ENCODE measurements at places on chromosomes 6 and 20. TPM values are rescaled to one million over a fixed set of nuclear protein-coding genes. Genes with fewer than 3 reads are reported as not detected.

DNA sequence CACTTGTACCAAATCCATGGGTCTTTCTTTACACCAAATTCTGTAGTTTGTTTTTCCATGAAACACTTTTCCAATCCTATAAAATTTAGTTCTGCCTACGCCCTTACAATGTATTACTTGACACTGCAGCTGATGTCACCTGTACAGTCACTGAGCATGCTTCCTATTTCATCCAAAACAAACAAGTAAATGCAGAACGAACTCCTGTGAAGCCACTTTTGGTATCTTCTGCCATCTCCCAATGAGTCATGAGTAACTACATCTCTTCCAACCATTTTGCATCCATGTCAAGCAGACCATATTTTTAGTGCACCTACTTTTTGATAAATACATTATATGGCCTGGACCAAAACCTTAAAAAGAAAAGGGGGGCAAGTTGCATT is 42.4 kb downstream of the HDDC2 start:
- H3K27me3 ChIP-seq = no peaks in the 10 kb centered on the region
- H3K27ac ChIP-seq = no peak overlapping the region
- peaks cover 5% of the 10 kb centered on the region for H3K4me1 ChIP-seq
- DNase-seq = no peak
- H3K4me3 ChIP-seq = no peak overlapping the region

Gene SH3BGRL2
- 5.1 TPM for total RNA-seq

DNA sequence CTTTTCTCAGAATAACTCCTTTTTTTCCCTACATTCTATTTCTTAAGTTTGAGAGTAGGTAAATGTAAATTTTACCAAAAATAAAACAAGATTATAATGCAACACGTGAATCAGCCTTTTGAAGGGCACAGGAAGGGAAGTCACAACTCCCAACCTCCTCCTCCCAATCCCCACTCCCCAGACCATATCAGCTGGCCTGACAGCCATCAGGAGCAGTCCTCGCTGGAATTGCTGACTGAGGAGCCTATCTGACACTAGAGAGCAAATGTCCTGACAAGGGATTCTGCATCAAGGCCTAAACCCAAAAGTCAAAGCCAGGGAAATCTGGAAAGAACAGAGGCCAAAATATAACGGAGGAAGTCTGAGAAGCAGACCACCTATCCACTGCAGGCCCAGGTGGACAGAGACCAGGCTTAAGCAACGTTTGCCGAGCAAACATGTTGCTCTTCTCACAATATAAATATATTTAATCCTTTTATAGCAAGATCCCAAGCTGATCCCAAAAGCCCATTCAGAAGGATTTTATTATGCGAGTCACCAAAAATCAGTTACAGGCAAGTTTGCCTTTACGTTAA is 2.5 kb downstream of the RRAGD start:
- peak; percentile 22 for DNase-seq
- H3K36me3 ChIP-seq = no peaks in the 10 kb centered on the region
- H3K27ac ChIP-seq = peak overlapping the region; percentile 89
- no peaks in the 10 kb centered on the region for H3K27me3 ChIP-seq
- H3K4me3 ChIP-seq = no peak overlapping the region
- H3K4me1 ChIP-seq = peaks cover 57% of the 10 kb centered on the region

GRCh38 chr6:166750108-166750793 is 123.2 kb upstream of the RPS6KA2 start:
- no peak overlapping the region for H3K4me3 ChIP-seq
- H3K27ac ChIP-seq = no peak overlapping the region
- H3K36me3 ChIP-seq = no peaks in the 10 kb centered on the region
- DNase-seq = no peak

DNA sequence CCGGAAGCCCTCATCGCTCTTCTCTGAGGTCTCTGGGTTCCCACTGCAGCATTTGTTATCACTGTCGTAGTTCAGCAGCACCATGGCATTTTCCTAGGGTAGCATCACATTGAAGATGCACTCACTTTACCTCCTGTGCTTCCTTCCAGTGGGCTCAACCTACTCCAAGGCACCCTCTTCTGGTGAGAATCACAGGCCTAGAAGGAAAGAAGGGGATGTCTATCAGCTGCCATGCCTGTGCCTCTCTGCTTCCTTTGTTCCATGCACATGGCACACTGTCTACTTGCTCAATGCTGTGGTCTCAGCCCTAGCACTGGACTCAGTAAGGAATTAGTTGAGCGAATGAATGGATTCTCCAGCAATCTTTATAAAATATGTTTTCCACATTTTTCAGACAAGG is 22.6 kb downstream of the CST4 start:
- H3K4me1 ChIP-seq = no peaks in the 10 kb centered on the region
- no peaks in the 10 kb centered on the region for H3K36me3 ChIP-seq
- H3K27ac ChIP-seq = no peak overlapping the region
- DNase-seq = no peak
- peaks cover 4% of the 10 kb centered on the region for H3K27me3 ChIP-seq

DNA sequence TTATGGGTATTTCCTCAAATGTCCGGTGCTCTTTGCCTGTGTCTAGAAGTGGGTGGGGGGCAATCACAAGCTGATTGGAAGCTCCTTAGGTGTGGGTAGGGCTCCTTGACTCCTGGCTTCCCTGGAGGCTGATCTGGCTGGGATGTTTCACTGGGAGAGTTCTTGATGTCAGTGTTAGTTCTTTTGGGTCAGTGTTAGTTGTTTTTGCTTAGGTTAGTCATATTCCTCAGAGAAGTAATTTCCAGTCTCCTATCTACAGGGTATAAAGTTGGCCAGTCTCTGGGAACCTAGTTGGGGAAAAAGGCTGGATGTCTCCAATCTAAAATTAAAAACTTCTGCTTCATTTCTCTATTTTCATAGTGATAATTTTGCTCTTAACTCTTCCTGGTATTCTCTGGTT is 23.6 kb downstream of the CDC5L start:
- no peak overlapping the region for H3K27ac ChIP-seq
- H3K36me3 ChIP-seq = no peaks in the 10 kb centered on the region
- H3K4me1 ChIP-seq = peaks cover 9% of the 10 kb centered on the region
- H3K4me3 ChIP-seq = no peak overlapping the region

Gene LAMA4
- total RNA-seq = 69.5 TPM

DNA sequence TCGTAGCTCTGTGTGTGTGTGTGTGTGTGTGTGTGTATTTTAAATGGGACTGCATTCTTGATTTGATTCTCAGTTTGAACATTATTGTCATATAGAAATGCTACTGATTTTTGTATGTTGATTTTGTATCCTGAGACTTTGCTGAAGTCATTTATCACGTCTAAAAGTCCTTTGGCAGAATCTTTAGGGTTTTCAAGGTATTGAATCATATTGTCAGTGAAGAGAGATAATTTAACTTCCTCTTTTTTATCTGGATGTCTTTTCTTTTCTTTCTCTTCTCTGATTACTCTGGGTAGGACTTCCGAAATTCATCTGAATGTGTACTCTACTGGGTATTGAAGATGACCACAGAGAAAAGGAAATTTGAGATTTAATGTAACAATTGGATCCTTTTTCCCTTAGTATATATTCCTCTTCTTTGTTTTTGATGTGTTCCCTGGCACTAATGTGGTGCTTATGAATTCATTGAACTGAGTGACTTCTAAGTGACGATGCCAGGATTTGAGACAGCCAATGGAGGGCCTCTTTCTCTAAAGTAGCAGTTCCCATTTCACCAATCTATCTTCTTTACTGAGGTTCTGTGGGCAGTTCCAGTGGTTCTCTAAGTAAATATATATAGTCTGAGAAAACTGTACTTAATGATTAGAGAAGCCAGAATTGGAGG is 47.6 kb downstream of the TNFAIP3 start:
- no peak for DNase-seq
- H3K27me3 ChIP-seq = no peaks in the 10 kb centered on the region
- peaks cover 24% of the 10 kb centered on the region for H3K4me1 ChIP-seq
- H3K27ac ChIP-seq = no peak overlapping the region
- H3K36me3 ChIP-seq = no peaks in the 10 kb centered on the region
- H3K4me3 ChIP-seq = no peak overlapping the region

DNA sequence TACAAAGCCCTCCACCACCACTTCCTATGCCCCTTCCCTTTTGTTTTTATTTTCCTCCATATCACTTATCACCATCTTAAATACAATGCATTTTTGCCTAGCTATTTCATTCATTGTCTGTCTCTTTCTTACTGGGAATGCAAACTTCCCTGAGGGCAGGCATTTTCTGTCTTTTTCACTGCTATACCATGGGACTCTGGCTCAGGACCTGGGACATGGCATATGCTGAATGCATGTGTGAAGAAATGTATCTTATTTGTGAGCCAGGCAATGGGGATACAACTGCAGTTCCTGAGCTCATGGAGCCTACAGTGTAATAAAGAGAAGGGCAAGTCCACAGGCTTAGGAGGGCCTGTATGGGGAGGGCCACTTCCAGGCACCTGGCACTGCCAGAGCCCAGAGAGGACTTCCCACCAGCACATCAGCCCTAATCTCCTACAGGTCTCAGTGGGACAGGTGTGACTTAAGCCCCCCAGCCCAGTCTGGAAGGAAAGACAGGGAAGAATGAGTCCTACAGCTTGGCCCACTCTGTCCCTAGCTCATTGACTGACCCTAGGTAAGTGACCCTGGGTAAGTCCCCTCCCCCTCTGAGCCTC is 43.2 kb downstream of the TFEB start:
- H3K4me3 ChIP-seq = no peak overlapping the region
- H3K27ac ChIP-seq = no peak overlapping the region
- no peaks in the 10 kb centered on the region for H3K36me3 ChIP-seq
- H3K27me3 ChIP-seq = no peaks in the 10 kb centered on the region
- peaks cover 5% of the 10 kb centered on the region for H3K4me1 ChIP-seq

Gene RIMS4
- total RNA-seq = not detected

Gene UFL1
- 27.6 TPM for total RNA-seq

Gene SLC17A2
- total RNA-seq = not detected

DNA sequence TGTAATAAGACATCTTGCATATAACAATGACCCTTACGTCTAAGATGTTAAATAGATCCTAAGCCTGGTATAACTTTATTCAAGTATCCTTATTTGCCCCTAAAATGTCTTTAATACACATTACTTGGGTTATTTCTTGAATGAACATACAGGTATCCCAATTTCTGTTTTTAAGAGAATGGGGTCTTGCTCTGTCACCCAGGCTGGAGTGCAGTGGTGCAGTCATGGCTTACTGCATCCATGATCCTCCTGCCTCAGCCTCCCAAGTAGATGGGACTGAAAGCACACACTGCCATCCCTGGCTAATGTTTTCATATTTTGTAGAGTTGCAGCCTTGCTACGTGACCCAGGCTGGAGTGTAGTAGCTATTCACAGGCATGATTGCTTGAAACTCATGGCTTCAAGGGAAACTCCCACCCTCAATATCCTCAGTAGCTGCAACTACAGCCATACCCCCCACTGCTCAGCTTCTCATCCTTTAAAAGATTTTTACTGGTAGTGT is 10.4 kb upstream of the ZNFX1 start:
- peaks cover 96% of the 10 kb centered on the region for H3K36me3 ChIP-seq
- peaks cover 9% of the 10 kb centered on the region for H3K4me1 ChIP-seq
- no peak overlapping the region for H3K4me3 ChIP-seq

Data from heart right ventricle (tissue), 16 donors.